ENCODE measurements at places on chromosomes 4 and X. TPM values are rescaled to one million over a fixed set of nuclear protein-coding genes. Genes with fewer than 3 reads are reported as not detected.

DNA sequence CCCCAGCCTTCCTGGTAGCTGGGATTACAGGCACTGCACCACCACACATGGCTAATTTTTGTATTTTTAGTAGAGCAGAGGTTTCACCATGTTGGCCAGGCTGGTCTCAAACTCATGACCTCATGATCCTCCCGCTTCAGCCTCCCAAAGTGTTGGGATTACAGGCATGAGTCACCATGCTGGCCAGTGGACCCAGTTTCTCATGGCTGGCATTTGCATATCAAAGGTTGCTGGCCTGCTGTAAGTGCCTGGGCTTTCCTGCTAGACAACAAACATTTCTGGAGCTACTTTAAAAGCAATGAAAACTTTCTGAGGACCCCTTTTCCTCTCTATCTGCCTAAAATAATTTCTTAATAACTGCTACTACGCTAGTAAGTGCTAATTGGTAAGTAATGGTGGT lies 228.2 kb downstream of the PCDH10 start:
- DNase-seq: no peak
- no peaks in the 10 kb centered on the region for H3K27me3 ChIP-seq
- H3K4me3 ChIP-seq: no peak overlapping the region
- H3K36me3 ChIP-seq: no peaks in the 10 kb centered on the region

- no peaks in the 10 kb centered on the region for H3K4me1 ChIP-seq
- H3K4me3 ChIP-seq: no peak overlapping the region
- H3K36me3 ChIP-seq: no peaks in the 10 kb centered on the region
These were observed 1047.3 kb downstream of the PCDH18 start for GRCh38 chr4:136484996-136485395.

DNA sequence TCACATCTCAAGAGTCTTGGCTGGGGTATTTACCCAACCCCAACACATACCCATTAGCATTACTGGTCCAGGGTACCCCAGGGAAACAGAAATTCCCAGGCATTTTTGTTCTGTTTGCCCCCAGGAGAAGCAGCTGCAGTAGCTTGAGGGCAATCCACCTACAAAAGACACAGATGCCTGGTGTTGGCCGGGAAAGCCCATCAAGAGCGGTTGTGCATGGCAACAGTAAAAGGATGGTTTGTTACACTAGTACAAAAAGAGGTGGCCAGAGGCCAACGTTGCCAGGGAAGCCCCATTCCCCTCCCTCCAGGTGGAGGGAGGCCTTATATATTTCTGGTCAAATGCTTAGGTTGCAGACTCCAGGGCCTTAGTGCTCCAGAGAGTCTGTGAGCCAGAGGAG lies 637.8 kb downstream of the BCOR start:
- no peak for DNase-seq
- no peaks in the 10 kb centered on the region for H3K27me3 ChIP-seq
- no peak overlapping the region for H3K27ac ChIP-seq
- no peaks in the 10 kb centered on the region for H3K4me1 ChIP-seq
- no peaks in the 10 kb centered on the region for H3K36me3 ChIP-seq

DNA sequence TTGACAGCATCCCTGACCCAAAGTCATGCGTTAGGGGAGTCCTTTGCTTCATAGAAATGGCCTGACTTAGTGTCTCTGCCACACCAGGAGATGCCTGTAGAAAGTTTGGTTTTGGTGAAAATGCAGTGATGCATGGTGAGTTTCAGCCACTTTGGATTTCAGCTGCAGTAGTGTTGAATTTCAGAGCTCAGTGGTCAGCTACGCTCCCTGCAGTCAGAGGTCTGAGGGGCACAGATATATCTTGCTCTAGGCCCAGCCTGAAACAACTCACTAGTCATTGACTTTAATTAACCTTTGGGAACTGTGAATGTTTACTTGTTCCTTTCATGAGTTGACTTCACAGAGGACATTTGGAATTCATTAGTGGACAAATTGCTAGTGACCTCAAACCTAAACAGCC lies 17.5 kb downstream of the RBMX2 start:
- H3K36me3 ChIP-seq: no peaks in the 10 kb centered on the region
- H3K27me3 ChIP-seq: no peaks in the 10 kb centered on the region
- no peak overlapping the region for H3K27ac ChIP-seq
- no peak for DNase-seq
- no peaks in the 10 kb centered on the region for H3K4me1 ChIP-seq

DNA sequence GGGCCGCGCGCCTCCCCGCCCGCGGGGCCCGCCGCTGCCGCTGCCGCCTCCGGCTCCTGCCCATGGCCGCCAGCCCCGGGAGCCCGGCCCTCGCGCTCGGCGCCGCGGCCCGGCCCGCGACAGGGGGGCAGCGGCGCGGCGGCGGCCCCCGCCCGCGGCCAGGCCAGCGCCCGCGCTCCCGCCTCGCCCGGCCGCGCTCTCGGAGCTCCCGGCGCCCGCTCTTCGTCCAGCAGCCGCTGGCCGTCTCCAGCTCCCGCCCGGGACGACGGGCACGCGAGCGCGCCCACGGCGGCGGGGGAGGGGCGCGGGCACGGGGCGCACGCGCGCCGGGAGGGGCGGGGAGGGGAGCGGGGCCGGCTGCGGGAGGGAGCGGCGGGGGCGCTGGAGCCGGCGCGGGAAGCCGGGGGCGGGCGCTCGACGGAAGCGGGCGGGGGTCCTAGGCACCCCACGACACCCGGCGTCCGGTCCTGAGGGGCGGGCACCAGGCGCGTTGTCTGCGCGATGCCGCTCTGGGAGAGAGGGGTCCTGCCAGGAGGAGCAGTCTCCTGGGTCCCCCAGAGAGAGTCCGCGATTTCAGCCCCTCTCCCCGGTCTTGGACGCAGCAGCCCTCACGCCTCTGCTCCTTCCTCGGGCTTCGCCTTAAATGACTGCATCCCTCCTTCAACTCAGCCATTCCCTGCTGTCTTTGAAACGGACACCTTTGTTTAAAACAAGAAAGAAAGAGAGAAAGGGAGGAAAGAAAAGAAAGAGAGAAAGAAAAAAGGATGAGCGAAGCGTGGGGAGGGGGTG lies 490 bp upstream of the PDZD4 start:
- H3K4me1 ChIP-seq: no peaks in the 10 kb centered on the region
- H3K4me3 ChIP-seq: no peak overlapping the region
- no peak overlapping the region for H3K27ac ChIP-seq
- DNase-seq: no peak
- H3K27me3 ChIP-seq: no peaks in the 10 kb centered on the region
- H3K36me3 ChIP-seq: no peaks in the 10 kb centered on the region

DNA sequence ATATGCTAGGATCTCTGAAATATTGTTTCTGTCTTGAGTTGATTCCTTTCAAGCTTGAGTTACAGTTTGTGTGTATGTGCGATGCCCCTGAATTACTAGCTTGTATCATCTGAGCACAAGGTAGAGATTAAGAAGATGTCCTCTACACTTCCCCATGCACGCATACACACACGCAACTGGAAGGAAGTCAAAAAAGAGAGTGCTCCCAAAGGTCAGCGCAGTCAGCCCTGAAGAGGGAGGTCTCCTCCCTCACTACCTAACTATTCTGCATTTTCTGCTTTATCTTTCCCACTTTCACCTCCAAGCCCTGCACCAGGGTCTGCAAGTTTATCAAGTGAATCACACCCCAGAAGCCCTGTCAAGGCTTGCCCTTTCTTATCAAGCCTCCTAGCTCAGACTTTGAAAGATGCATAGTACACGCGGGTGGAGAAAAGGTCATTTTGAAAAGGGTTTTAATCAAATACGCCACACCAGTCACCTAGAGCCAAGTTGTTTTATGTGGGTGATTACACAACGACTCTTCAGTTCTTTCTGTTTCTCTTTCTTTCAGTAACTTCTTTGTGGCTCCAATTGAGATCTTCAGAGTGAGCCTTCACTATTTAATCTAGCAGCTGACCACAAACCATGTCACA lies 127.7 kb downstream of the ASB9 start:
- H3K4me1 ChIP-seq: no peaks in the 10 kb centered on the region
- H3K27me3 ChIP-seq: no peaks in the 10 kb centered on the region
- no peaks in the 10 kb centered on the region for H3K36me3 ChIP-seq
- DNase-seq: no peak

DNA sequence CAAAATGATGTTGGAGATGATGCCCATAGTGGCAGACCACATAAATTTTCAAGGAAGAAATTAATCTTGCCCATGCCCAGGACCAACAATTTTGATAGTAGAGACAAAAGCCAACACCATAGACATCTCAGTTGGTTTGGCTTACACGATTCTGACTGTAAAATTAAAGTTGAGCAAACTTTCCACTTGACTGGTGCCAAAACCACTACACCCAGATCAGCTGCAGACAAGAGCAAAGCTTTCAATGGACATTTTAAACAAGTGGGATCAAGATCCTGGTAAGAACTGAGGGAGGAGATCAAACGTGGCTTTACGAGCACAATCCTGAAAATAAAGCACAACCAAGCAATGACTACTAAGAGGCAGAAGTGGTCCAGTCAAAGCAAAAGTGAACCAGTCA lies 90.7 kb downstream of the PAPSS1 start:
- DNase-seq: no peak
- H3K4me3 ChIP-seq: no peak overlapping the region
- no peaks in the 10 kb centered on the region for H3K27me3 ChIP-seq
- H3K36me3 ChIP-seq: no peaks in the 10 kb centered on the region
- H3K27ac ChIP-seq: no peak overlapping the region

DNA sequence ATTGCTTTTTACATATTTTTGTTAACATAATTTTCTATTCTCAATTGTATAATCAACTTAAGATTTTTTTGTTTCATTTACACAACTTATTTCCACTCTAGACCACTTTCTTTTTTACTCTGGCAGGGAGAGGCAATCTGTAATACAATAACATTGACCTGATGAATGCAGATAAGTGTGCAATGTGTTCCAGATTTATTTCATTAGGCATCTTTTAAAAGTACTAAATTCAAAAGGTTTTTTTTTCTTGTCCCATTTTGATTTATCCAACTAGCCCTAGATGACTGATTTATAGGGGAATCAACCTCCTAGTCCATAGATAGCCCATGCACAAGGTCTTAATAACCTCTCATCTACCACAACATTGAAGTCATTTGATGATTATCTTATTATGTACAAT lies 55.5 kb upstream of the AGTR2 start:
- H3K27ac ChIP-seq: no peak overlapping the region
- H3K4me3 ChIP-seq: no peak overlapping the region
- no peaks in the 10 kb centered on the region for H3K27me3 ChIP-seq
- no peaks in the 10 kb centered on the region for H3K4me1 ChIP-seq
- DNase-seq: no peak

- DNase-seq: no peak
- H3K27me3 ChIP-seq: no peaks in the 10 kb centered on the region
- H3K27ac ChIP-seq: no peak overlapping the region
- H3K4me3 ChIP-seq: no peak overlapping the region
- H3K4me1 ChIP-seq: peaks cover 6% of the 10 kb centered on the region
- peaks cover 8% of the 10 kb centered on the region for H3K36me3 ChIP-seq
These were observed 93.5 kb downstream of the TNIP2 start for GRCh38 chr4:2662598-2662997.

The EVC gene
- total RNA-seq: 49.0 TPM

The CAPN6 gene
- total RNA-seq: 7.8 TPM

The SMIM31 gene
- 0.96 TPM for total RNA-seq

The GALNTL6 gene
- total RNA-seq: 0.85 TPM

The ODAPH gene
- total RNA-seq: not detected

The ANOS1 gene
- total RNA-seq: 31.9 TPM

The HUWE1 gene
- 107 TPM for total RNA-seq
